Activated CD4-positive, alpha-beta T cell treated with anti-CD3 and anti-CD28 coated beads, Interleukin-2, amount 10 ng/mL, durations not matched to agents 7 days and 5 days (primary cell): ENCODE measurements at places on chromosomes 5 and 9.

GRCh38 chr9:76732341-76732958 lies 31.8 kb upstream of the PCA3 start:
- DNase-seq = no peak

GRCh38 chr5:23820765-23821471 lies 313.5 kb downstream of the PRDM9 start:
- DNase-seq = no peak

GRCh38 chr9:35618854-35619799 lies 914 bp upstream of the CD72 start:
- peak; percentile 52 for DNase-seq

GRCh38 chr9:75185585-75186170 lies 97.4 kb downstream of the OSTF1 start:
- DNase-seq = peak; percentile 56

DNA sequence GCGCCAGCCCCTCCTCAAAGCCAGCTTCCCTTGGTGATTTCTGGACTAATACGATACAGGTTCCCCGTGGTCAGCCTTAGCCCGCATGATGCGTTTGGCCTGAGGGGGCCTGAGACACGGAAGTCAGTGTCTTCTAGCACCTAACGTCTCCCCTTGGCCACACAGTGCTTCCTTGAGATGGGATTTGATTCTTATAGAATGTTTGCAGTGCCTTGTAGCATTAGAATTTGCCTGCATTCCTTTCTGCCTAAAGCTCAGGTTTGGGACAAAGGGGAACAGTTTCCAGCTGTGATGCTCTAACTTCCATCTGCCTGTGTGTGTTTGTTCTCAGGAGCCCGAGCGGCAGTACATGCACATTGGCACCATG lies 34.4 kb downstream of the CFAP90 start:
- DNase-seq = no peak

GRCh38 chr5:151469386-151469785 lies 22.0 kb downstream of the SLC36A1 start:
- DNase-seq = no peak

DNA sequence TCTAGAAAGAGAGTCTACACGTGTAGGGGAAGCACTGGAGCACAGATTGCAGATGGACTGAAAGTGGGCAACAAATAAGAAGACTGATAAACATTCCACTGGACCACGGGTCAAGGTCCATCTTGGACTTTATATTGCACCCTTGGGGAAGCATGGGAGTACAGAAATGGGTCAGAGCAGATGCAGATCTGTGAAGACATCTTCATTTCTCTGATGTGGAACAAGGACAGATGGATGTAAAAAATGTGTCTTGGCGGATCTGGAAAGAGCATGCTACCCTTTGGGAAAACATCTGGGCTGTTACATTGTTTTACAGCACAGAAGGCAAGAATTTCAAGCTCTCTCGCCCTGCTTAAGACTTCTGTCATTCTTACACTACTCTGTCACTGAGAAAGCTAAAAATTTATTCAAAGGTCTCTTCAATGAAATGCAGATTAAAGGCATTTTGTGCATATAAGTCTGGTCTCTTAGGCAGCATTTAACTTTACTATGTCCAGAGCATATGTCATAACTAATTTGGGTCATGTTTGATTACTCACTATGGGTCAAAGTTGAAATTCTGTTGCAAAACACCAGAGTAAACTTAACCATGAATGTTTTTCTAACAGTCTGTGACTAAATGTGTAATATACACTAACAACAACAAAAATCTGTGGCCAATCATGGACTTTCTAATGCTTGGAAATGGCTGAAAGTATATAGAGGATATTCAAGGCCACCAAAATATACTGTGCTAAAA lies 756.4 kb upstream of the DMAC1 start:
- no peak for DNase-seq

- DNase-seq = no peak
These were observed 40.9 kb downstream of the CACNA1B start for GRCh38 chr9:137918331-137919094.

GRCh38 chr5:144369006-144369405 lies 198.3 kb downstream of the KCTD16 start:
- no peak for DNase-seq

GRCh38 chr5:160960592-160960991 lies 108.6 kb upstream of the ATP10B start:
- DNase-seq = no peak

- DNase-seq = no peak
These were observed 26.7 kb upstream of the RICTOR start for GRCh38 chr5:39100851-39101396.

GRCh38 chr9:135410831-135411473 lies 68.6 kb upstream of the PPP1R26 start:
- DNase-seq = no peak

- DNase-seq = no peak
These were observed 88.3 kb downstream of the RAPGEF1 start for GRCh38 chr9:131651599-131651998.

GRCh38 chr9:107898761-107899160 lies 409.2 kb upstream of the KLF4 start:
- DNase-seq = no peak

GRCh38 chr5:84197538-84197937 lies 187.1 kb downstream of the EDIL3 start:
- DNase-seq = no peak

DNA sequence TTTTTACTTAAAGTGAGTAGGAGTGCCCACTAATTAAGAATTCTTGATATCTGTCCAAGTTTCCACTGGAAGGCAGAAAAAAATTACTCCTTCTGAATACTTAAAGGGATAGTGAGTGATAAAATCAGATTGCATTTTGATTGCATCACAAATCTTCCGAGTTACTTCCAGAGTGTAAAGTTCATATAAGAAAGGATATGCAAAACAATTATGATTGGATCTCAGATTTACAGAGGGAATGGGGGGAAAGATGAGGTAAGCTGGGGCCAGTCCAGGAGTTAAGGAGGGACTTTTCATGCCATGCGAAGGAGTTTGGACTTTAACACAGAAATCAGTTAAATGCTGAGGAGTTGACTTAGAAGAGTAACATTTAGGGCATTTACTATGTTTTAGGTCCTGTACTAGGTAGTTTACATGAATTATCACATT lies 9.3 kb upstream of the RNF145 start:
- no peak for DNase-seq

GRCh38 chr9:109474170-109474569 lies 23.9 kb downstream of the PTPN3 start:
- no peak for DNase-seq

- no peak for DNase-seq
These were observed 72.6 kb upstream of the PALM2AKAP2 start for GRCh38 chr9:109707355-109707754.

DNA sequence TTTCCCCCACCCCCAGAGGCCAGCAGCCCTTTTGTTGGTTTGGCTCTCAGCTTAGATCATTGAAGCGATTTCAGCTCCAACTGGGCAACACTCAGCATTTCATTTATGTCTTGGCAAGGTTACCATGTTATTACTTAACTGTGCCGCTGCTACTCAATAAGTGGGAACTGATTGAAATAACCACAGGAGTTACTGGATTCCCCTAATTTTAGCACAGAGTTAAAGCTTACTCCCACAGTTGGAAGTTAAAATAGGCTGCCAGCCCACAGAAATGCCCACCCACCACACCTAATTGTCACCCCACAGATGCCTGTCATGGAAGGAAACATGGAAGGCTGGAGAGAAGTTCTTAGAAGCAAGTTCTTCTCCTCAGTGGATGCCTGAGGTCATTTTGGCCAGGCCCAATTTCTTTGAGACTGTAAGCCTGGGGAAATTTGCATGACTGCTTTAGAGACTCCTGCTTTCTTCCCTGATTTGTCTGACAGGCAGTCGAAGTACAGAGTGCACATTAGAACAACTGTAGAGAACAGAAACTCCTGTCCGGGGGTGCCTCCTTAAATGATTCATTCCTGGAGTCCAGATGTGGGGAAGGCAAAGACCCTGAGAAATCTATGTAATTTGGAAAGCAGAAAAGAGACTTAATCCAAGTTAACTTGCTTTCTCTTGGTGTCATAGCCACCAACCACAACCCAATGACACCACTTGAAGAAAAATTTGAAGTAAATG lies 370.0 kb downstream of the ZSWIM6 start:
- DNase-seq = no peak

- DNase-seq = no peak
These were observed 875.4 kb upstream of the WWC1 start for GRCh38 chr5:167415779-167416746.

GRCh38 chr9:8978334-8978733 lies 1178.8 kb upstream of the DMAC1 start:
- DNase-seq = no peak

- no peak for DNase-seq
These were observed 10.9 kb downstream of the POLK start for GRCh38 chr5:75522542-75522941.

DNA sequence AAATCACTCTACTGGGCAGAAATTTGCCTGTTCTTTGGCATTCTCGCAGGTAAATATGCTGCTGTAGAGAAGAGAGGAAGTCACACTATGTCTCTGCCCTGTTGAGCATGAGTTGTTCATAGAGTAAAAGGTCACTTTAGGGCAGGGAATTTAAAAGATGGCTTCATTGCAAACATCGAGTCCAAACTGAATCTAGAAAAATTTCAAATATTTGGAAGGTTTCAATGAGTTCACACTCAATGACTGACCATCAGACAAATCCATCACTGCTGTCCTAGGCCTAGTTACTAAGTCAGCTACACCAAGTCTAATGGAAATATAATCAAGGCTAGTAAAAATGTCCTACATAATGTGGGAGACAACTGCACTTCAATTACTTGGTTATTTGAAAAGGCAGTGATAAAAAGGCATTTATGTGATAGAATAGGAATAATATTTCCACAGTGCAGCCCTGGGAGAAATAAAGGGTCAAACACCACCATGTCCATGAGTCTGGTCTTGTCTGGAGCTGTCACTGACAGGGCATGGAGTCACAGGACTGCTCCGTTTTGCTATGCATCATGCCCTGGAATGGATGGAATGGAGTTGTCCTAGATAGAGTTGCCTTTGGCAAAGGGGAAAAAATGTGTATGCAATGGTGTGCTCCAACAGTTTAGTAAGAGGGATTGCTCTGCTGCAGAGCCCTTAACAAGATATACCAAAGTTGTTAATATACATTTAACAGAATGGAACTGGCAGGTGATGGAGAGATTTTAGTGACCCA lies 218.5 kb upstream of the DAPK1 start:
- DNase-seq = no peak

DNA sequence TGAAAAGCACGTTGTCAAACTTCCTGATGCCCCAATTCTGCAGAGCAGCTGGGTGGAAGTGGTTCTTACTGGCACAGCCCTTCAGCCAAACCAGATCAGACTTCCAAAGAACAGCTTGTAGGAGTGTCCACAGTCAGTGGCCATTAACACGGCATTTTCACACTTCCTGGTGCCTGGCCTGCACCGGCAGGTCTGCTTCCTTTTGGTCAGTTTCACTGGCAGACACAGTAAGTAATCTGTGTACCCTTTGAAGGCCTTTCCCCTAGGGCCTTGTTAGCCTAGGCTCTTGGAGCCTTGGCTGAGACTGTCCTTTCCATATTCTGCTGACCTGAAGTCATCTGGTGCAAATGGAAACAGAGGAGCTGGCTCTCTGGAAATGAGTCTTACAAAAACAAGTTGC lies 297.5 kb upstream of the TNC start:
- DNase-seq = no peak

DNA sequence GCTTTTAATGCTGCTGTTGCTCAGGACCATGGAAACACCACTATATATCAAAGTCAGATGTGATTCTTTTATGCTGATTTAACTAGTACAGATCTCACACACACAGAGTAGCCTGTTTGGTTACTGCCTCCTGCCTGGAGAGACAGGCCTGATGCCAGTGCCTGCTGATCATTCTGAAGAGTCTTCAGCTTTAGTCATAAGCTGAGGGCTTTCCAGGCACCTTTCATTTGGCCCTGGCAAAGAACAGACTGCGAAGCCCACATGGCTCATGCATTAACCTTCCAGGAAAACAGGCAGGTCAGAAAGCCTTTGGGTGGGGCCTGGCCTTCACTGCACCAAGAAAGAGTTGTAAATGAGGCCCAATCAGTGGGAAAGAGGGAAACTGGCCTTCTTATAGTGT lies 144.7 kb downstream of the SAXO1 start:
- no peak for DNase-seq

DNA sequence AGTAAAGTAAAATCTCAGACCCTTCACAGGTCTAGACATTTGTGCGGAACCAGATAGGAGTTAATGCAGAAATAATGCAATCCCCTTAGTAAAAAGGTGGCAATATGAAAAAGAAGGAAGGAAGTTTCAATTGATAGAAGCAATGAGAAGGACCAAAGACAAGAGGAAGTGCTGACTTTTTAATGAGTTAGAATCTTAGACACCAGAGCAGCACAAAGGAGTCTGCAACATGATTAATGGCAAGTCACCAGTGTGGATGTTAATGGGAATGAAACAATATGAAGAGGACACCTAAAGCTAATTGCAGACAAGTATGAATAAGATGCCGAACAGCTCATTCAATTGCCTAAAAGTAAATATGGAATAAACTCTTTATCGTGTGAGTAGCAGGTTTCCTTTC lies 50.9 kb downstream of the MEGF9 start:
- no peak for DNase-seq

- no peak for DNase-seq
These were observed 44.8 kb downstream of the ANXA2R start for GRCh38 chr5:42995360-42995751.

- no peak for DNase-seq
These were observed 511 bp downstream of the SEMA5A start for GRCh38 chr5:9545136-9545991.
